Lung microvascular endothelial cell (primary cell): ENCODE measurements at places on chromosomes 3 and 15. TPM values are rescaled to one million over a fixed set of nuclear protein-coding genes. Genes with fewer than 3 reads are reported as not detected.

Gene MCTP2
- total RNA-seq = 2.8 and 14.1 TPM in 2 replicates

Gene RAB27A
- total RNA-seq = 6.1 and 9.5 TPM in 2 replicates

Gene SCAPER
- total RNA-seq = 3.9 and 11.5 TPM in 2 replicates

Gene AMT
- 0.22 and 0.60 TPM in 2 replicates for total RNA-seq

Gene ADGRG7
- total RNA-seq = not detected in 2 replicates

Gene KBTBD13
- not detected in 2 replicates for total RNA-seq

Gene GPR62
- total RNA-seq = not detected in 2 replicates

Gene PRSS50
- total RNA-seq = not detected in 2 replicates

GRCh38 chr15:94576889-94577533, 345.6 kb downstream of the MCTP2 start:
- peak; percentile 27 for DNase-seq

GRCh38 chr3:176479248-176479647, 718.0 kb downstream of the TBL1XR1 start:
- DNase-seq = no peak

DNA sequence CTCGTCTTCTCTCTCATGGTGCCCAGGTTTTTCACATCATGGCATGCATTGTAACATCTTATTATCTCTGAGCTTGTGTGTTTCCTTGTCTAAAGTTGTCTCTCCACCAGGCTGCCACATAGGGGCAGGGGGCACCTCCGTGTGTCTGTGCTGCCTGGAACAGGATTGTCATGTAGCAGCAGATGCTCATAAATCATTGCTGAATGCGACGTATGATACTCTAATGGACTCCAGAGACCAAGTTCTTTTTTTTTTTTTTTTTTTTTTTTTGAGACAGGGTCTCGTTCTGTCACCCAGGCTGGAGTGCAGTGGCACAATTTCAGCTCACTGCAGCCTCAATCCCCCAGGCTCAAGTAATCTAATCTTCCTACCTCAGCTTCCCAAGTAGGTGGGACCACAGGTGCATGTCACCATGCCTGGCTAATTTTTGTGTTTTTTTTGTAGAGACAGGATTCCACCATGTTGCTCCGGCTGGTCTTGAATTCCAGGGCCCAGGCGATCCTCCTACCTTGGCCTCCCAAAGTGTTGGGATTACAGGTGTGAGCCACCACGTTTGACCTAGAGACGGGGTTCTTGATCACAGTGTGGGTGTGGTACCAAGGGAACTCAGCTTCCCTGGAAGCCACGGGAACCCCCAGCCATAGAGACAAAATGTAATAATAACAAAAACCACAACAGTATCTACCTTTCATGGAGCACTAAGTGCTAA, 4.7 kb upstream of the DNASE1L3 start:
- no peak for DNase-seq

DNA sequence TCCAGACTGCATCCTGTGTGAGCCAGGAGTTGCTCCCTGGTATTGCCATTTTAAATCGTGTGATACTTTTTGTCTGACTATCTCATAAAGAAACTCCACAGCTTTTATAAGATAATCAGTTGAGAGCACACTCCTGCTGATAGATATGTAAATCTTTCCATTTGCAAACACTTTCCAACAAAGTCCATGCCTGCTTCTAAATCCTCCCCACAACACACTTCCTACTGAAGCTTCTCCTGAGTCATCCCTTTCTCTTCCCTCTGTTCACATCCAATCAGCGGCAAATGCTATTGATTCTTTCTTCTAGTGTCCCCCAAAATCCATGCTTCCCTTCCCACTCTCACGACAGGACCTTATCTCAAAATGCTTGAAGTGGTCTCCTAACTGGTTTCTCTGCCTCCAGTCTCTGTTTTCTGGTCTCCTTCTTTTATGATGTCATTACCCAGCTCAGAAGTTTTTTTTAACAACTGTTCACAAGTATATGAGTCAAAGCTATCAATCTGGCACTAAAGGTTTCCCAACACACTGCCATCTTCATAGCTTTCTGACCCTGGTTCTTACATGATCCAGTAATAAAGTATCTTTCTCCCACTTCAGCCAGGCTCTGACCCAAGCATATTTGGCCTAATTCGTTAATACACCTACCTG, 4.5 kb upstream of the WWTR1 start:
- DNase-seq = no peak

- DNase-seq = no peak
Measured at GRCh38 chr3:147405231-147406027, 914 bp downstream of the ZIC4 start.

GRCh38 chr15:78389322-78389721, 48.7 kb upstream of the IREB2 start:
- DNase-seq = no peak

DNA sequence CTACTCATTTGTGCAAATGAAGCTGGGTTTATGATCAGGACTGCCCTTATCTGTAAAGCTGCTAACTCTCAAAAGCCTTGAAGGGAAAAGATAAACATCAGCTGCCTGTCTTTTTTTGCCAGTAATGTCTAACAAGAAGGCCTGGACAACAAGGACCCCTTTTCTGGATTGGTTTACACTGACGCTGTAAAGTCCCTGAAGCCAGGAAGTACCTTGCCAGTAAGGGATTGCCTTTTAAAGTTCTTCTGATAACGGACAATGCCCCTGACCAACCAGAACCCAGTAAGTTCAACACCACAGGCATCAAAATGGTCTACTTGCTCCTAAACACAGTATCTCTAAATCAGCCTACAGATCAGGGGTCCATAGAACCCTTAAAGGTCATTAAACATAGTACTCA, 178.0 kb downstream of the PCCB start:
- no peak for DNase-seq

DNA sequence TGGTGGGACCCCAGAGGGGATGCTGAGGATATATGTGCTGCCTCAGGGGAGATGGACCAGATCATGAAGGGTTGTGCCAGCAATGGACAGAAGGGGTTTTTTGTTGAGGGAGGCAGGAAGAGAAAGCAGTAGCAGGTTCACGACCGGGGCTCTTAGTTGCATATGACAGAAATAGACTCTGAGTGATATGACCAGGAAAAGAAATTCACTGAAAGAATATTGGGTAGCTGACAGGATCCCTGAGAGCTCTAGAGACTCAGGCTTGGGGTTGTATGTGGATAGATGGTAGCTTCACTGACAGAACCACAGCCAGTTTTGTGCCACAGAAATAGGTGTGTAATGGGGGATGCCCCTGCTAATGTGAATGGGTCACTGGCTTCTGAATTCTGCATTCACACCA, 241.6 kb downstream of the ZNF621 start:
- DNase-seq = no peak

- no peak for DNase-seq
Measured at GRCh38 chr3:103048068-103048722, 613.4 kb downstream of the ZPLD1 start.

DNA sequence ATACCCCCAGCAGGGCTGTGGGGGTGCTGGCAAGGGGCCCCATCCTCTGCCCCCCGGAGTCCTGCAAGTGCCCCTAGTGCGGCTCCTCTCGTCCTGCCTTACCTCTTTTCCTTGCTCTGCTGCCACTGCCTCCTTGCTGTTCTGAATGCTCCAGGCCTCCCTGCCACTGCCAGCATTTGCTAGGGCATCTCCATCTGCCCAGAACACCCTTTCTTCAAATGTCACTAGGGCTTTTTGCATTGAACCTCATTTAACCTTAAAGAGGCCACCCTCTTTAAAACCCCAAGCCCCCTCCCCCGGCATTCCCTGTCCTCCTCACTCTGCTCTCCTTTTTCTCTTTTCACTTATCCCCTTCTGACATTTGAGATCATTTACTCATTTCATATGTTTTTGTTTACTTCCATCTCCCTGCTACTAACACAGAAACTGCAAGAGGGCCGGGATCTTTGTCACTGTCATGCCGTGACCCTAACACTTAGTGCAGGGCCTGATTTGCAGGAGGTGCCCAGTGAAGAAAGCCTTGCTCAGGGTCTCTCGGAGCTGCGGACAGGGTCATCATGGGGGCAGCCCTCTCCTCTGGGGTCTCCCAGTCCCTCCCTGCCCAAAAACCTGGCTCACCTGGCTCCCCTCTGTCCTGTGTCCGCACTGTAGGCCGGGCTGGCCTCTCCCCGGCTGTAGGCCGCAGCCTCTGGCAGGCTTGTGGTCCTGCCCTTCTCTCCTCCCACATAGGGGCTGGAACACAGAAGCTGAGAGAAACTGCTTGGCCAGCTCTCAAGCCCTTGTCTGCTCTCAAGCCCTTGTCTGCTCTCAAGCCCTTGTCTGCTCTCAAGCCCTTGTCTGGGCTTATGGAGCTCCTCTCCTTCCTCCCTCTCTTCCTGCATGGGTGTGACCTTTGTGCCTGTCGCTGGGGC, at the start of gene ACOX2:
Gene ACOX2, minus strand, starts transcription at position 690 of the 911 bp plus-strand sequence. CDS start 2,084 bp downstream, outside the sequence.
- peak; percentile 49 for DNase-seq

DNA sequence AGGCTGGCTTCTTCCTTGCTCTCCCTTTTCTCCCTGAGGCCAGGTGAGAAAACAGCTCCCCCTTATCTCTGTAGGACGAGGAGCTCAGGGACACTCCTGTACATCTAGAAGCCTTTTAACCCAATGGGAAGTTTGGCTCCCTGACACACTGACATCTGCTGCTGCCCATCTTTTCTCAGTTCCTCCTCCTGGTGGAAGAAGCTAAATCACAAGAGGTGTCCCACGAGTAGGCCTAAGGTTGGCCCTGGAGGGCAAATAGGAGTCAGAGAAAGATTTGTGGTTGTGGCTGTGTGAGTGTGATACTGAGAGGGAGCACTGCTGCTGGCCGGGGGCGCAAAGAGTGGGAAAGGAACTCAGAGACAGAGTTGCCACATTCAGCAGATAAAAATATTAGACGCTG, 49.5 kb downstream of the ARHGAP31 start:
- DNase-seq = no peak

DNA sequence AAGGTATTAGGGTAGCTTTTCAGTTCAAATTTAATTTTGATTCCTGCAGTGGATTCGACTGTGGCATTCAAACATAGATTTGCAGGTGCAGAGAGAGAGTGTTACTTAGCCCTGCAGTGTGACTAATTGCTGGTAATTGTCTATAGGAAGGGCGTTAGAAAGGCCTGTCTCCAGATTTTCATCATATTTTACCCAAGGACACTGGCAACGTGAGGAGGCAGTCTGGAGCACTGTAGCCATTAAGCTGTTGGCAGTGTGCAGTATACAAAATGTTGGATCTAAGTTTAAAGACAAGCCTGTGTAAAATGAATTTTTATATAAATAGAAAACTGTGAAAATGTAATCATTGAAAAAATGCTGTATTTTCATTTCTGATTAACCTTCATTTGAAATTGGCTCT, 342.9 kb downstream of the CNTN4 start:
- no peak for DNase-seq

DNA sequence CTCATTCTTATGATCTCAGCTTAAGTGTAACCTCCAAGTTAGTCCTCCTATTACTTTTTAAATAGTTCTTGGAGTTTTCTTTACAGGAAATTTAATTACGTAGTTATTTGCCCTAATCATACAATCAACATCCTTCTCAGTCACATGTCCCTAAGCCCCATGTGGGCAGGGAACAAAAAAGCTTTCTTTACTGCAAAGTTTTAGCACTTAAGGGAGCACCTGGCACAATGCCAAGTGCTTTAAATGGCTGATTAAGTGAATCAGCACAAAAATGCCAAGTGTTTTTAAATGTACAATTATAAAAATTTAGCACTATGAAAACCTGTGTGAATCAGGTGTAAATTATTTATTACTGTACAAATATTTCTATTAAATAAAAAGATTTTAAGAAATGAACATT, 445.3 kb downstream of the C3orf38 start:
- no peak for DNase-seq

GRCh38 chr15:89376388-89376787, 41.8 kb upstream of the POLG start:
- no peak for DNase-seq

DNA sequence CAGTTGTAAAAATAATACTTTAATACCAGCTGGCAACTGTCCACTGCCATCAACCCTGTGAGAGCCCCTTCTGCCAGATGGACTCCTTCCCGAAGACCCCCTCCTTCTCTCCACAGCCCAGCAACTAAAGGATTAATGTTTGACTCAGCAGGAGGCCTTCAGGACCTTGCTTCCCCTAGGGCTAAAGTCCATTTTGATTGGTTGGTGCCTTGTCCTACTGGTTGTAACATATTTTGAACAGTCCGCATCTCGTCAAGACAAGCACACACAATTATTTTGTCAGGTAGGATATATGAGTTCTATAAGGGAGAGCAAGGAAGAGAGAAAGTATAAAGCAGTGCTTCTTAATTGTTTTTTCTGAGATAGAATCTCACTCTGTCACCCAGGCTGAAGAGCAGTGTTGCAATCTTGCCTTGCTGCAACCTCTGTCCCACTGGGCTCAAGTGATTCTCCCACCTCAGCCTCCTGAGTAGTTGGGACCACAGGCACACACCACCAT, 18.6 kb downstream of the ACOX2 start:
- no peak for DNase-seq

- DNase-seq = no peak
Measured at GRCh38 chr3:152094406-152094805, 174.3 kb upstream of the MBNL1 start.

DNA sequence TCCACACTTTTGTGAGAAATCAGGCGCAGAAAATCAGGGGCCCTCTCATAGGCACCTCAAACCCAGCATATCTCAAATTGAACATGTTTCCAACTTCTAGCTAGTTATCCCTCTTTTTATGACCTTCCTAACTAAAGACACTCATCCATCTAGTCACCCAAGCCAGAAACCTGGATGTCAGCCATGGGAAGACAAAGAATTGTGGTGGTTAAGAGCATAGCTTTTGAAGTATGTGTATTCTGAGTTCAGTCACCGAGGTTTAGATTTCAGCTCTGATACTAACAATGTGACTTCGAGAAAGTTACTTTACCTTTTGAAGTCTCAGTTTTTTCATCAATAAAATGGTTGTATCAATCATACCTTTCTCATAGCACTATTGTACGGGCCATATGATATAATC, 495.5 kb downstream of the NLGN1 start:
- DNase-seq = peak; percentile 67

DNA sequence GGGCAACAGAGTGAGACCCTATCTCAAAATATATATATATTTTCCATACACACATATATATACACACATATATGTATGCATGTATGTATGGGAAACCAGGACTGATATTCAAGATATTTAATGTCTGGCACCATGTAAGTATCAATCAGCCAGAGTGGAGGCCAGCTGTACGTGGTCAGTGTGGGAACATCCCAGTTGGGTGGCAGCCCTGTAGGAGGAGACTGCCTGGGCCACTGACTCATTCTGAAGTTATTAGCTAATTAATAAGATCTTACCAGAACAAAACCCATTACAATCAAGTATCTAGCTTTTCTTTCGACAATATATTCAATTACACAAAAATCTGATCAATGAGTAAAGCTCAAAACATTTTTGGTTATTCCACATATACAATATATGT, 85.1 kb upstream of the OCA2 start:
- no peak for DNase-seq
